Activated CD4-positive, alpha-beta memory T cell treated with anti-CD3 and anti-CD28 coated beads for 36 hours (primary cell): ENCODE measurements at places on chromosomes 13 and 19. TPM values are rescaled to one million over a fixed set of nuclear protein-coding genes. Genes with fewer than 3 reads are reported as not detected.

The FREM2 gene
- not detected for total RNA-seq

DNA sequence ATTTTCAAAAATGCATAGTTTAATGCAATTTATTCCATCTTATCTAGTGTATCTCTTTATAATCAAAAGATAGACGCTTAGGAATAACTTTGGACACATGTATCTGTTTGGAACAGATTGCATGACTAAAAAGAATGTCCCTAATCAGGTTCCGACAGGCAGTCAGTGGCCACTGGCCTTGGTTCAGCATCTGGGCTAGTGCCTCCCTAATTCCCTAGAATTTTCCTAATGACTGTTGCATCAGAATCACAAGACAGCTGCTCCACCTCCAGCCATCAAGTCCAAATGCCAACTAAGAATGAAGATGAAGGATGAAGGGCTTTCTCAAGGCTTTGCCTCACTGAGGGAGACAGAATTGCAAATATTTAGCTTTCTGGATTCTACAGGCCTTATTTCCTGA is 173.8 kb downstream of the EFNB2 start:
- no peak for DNase-seq
- H3K27me3 ChIP-seq = peaks cover 2% of the 10 kb centered on the region
- H3K27ac ChIP-seq = no peak overlapping the region
- H3K4me3 ChIP-seq = no peak overlapping the region
- H3K36me3 ChIP-seq = no peaks in the 10 kb centered on the region
- H3K4me1 ChIP-seq = no peaks in the 10 kb centered on the region

The DCLK1 gene
- total RNA-seq = not detected

DNA sequence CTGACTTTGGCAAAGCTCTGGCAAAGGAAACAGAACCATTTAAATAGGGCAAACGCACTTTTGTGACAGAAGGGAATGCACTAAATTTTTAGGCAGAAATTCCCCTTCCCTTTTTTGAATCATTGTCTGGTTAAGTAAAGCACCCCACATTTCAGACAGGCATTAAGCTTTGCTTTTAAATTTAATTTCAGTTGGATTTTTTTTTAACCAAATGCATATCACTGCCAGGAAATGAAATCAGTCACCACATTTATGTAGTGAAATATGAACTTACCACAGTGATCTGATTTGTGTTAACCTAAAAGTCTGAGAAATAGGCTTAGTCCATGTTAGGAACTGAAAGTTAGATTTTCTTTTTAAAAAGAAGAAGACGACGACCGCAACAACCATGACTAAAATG is 10.8 kb downstream of the GPR183 start:
- peak overlapping the region; percentile 88 for H3K27ac ChIP-seq
- peaks cover 46% of the 10 kb centered on the region for H3K36me3 ChIP-seq
- peak overlapping the region; percentile 47 for H3K4me3 ChIP-seq
- H3K27me3 ChIP-seq = no peaks in the 10 kb centered on the region

The B3GNT8 gene
- 0.55 TPM for total RNA-seq

DNA sequence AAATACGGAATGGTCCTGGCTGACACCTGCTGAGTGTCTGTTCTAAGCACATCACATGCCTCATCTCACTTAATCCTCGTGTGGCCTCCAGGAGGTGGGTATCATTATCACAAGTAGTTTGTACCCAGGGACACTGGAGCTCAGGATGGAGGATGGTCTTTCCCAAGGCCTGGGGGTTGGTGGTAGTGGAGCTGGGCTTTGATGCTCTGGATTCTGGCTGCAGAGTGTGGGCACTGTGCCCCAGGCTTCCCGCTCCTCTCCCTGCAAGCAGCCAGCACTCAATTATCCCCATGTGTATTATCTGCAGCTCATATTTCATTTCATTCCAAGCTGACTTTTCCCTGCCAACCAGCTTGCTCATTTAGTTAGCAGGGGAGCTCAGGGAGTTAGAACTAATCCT is 52.1 kb downstream of the SIAH3 start:
- no peak overlapping the region for H3K4me3 ChIP-seq
- no peaks in the 10 kb centered on the region for H3K27me3 ChIP-seq
- H3K27ac ChIP-seq = no peak overlapping the region
- H3K4me1 ChIP-seq = no peaks in the 10 kb centered on the region
- no peak for DNase-seq
